ENCODE measurements at places on chromosomes 3 and 15. TPM values are rescaled to one million over a fixed set of nuclear protein-coding genes. Genes with fewer than 3 reads are reported as not detected.

The ADAMTS17 gene
- total RNA-seq, result 0.75 TPM

The CHL1 gene
- total RNA-seq, result not detected

The PLA2G4E gene
- total RNA-seq, result not detected

The AADACL2 gene
- total RNA-seq, result not detected

The NANOGP8 gene
- total RNA-seq, result not detected

The UPK1B gene
- not detected for total RNA-seq

The TF gene
- total RNA-seq, result under 0.01 TPM

The SLC24A5 gene
- total RNA-seq, result not detected

The HESX1 gene
- total RNA-seq, result 0.19 TPM

The CCR1 gene
- not detected for total RNA-seq

The POLQ gene
- 4.0 TPM for total RNA-seq

The DNAH1 gene
- total RNA-seq, result 1.8 TPM

The CCR2 gene
- not detected for total RNA-seq

The HIGD1A gene
- total RNA-seq, result 125 TPM

The LACTB gene
- 36.6 TPM for total RNA-seq

The GHSR gene
- not detected for total RNA-seq

The NEDD4 gene
- total RNA-seq, result 24.5 TPM

The LIPH gene
- 2.5 TPM for total RNA-seq

The CLEC3B gene
- total RNA-seq, result 2.6 TPM

The OSTN gene
- total RNA-seq, result not detected

The LYZL4 gene
- 0.18 TPM for total RNA-seq

The CA12 gene
- 4.0 TPM for total RNA-seq

The LSAMP gene
- not detected for total RNA-seq

The PLSCR5 gene
- total RNA-seq, result not detected

The RARRES1 gene
- total RNA-seq, result 4.2 TPM

The GANC gene
- total RNA-seq, result 9.3 TPM

The GPR160 gene
- 0.54 TPM for total RNA-seq

The IQCF5 gene
- not detected for total RNA-seq

The ANKDD1A gene
- total RNA-seq, result 2.7 TPM

The CALML4 gene
- 3.0 TPM for total RNA-seq

The WWTR1 gene
- 90.1 TPM for total RNA-seq

The P2RY13 gene
- not detected for total RNA-seq

The CHRM5 gene
- total RNA-seq, result under 0.01 TPM

The CLN6 gene
- total RNA-seq, result 11.1 TPM

The ITIH3 gene
- total RNA-seq, result not detected

The SAMD7 gene
- total RNA-seq, result not detected

The SETMAR gene
- total RNA-seq, result 8.2 TPM

The IQCH gene
- 1.2 TPM for total RNA-seq

The PPARG gene
- 12.6 TPM for total RNA-seq

The EHHADH gene
- total RNA-seq, result 2.1 TPM

The MINAR1 gene
- total RNA-seq, result 0.56 TPM

The C2CD4A gene
- total RNA-seq, result 1.5 TPM

The RHOV gene
- under 0.01 TPM for total RNA-seq

The TUSC2 gene
- 22.7 TPM for total RNA-seq

The ZNF106 gene
- total RNA-seq, result 59.2 TPM

The CHRNA7 gene
- 1.8 TPM for total RNA-seq

The GOLGA6A gene
- not detected for total RNA-seq

The SFMBT1 gene
- total RNA-seq, result 2.8 TPM

The TMEM212 gene
- total RNA-seq, result not detected

The CASR gene
- total RNA-seq, result not detected

The SOX2 gene
- total RNA-seq, result not detected

The FXR1 gene
- total RNA-seq, result 287 TPM

The REC114 gene
- not detected for total RNA-seq

The RTP1 gene
- not detected for total RNA-seq

The NR1I2 gene
- 0.09 TPM for total RNA-seq

The SSUH2 gene
- under 0.01 TPM for total RNA-seq

The KATNBL1 gene
- total RNA-seq, result 42.8 TPM

The INKA1 gene
- 18.9 TPM for total RNA-seq

Measured in endothelial cell of coronary artery (primary cell).